Suprapubic skin (tissue), 4 donors: ENCODE measurements at places on chromosomes 7 and 10. TPM values are rescaled to one million over a fixed set of nuclear protein-coding genes. Genes with fewer than 3 reads are reported as not detected.

Gene TMEM236
- not detected for total RNA-seq

DNA sequence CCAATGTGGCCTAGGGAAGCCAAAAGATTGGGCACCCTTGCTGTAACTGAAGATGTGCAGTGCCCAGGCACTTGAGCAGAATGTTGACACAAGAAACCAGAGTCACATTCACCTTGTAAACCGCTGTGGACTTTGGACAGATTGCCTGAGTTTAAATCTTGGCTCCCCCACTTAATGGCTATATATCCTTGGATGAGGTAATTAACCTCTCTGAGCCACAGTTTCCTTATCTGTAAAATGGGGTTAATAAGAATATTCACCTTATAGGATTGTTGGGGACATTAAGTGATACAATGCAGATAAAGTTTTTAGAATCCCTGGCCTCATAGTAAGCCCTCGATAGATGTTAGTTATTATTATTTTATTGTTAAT, 331.0 kb downstream of the LRMDA start:
- DNase-seq, result no peak

GRCh38 chr7:46468753-46469356, 547.8 kb upstream of the IGFBP3 start:
- DNase-seq, result no peak

DNA sequence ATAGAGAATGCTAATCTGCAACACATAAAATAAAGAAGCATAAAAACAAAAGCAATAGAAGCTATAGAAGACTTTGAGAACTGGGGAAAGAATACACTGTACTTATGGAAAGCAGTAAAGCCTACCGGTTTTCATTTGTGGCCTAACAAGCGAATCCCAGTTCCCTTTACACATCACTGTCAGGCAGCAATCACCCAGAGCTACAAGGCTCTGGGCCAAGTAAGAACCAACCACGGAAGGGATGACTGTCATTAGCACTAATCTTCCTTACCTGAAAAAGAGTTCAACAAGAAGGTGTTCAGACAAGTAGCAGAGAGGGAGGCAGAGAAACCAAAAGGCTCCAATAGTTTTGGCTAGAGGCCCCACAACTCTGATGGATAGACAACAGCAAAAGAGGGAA, 15.0 kb downstream of the CCDC6 start:
- no peak for DNase-seq
